ENCODE measurements at places on chromosomes 7 and 10.

DNA sequence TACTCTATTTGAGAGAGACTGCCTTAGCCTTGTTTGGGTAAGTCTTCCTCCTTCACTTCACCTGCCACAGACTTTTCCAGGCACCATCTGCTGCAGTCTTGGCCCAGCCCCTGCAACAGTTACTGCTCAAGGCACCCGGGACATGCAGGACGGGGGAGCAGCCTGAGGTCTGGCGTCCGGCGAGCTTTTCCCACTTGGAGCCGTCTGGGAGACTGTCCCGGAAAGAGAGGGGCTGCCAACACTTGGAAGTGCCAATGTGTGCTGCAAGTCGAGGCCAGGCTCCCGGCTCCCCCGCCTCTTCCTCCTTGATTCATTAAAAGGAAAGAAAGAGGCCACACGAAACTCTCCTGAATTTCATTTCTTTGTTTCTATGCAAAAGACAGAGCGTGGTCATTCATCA, 13.7 kb downstream of the HTRA1 start:
- DNase-seq: no peak

DNA sequence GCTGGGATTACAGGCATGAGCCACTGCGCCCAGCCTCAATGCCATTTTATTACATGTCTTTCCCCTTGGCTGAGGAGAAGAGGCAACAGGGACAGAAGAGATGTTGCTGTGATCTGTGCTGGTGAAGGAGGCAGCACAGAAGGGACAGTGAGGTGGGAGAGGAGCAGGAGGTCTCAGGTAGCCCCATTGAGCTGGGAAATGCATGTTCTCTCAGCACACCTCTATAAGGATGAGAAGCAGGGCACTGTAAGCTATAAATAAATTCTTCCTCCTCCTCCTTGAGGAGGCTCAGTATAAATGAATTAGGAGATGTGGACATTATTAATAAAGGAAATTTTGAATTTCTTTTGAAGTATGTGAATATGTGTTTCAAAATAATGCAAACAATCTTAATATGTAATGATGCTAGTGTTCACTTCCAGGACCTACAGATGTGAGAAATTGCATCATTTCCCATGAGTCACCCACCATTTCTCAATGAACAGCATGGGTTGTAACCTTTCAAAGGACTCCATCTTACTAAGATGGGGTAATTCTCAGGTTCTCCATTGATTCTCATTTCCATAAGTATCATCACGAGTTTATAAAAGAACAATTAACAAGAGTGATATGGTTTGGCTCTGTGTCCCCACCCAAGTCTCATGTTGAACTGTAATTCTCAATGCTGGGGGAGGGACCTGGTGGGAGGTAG, 88.9 kb upstream of the ODAD2 start:
- no peak for DNase-seq

DNA sequence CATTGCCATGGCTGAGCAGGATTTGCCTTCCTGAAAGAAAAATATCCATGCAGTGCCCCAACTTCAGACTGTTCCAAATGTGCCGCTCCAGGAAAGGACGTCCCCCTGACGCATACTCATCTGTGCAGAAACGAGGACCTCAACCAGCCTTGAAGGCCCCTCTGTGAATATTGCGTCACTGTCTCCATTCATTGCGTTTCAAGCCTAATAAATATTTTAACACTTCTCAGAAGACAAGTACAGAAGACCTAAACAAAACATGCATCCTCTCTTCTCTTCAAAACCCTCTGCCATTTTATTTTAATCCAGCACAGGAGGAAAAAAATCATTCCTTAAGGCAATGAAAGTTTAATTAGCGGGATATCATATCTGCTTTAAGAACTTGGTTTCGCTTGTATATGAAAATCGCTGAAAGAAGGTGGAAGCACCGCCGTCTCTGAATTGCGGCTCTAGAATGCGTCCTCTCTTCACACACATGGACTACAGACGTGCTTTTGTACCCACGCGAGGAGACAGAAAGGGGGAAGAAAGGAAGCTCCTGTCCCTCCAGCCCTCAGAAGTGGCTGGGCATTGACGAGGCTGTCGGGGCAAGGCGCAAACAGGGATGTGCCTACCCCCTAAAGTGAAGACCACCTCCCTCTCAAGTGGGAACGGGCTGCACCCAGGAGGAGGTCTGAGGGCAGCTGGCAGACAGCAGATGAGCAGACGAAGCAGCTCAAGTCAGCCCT, 36.8 kb downstream of the RGS10 start:
- no peak for DNase-seq

DNA sequence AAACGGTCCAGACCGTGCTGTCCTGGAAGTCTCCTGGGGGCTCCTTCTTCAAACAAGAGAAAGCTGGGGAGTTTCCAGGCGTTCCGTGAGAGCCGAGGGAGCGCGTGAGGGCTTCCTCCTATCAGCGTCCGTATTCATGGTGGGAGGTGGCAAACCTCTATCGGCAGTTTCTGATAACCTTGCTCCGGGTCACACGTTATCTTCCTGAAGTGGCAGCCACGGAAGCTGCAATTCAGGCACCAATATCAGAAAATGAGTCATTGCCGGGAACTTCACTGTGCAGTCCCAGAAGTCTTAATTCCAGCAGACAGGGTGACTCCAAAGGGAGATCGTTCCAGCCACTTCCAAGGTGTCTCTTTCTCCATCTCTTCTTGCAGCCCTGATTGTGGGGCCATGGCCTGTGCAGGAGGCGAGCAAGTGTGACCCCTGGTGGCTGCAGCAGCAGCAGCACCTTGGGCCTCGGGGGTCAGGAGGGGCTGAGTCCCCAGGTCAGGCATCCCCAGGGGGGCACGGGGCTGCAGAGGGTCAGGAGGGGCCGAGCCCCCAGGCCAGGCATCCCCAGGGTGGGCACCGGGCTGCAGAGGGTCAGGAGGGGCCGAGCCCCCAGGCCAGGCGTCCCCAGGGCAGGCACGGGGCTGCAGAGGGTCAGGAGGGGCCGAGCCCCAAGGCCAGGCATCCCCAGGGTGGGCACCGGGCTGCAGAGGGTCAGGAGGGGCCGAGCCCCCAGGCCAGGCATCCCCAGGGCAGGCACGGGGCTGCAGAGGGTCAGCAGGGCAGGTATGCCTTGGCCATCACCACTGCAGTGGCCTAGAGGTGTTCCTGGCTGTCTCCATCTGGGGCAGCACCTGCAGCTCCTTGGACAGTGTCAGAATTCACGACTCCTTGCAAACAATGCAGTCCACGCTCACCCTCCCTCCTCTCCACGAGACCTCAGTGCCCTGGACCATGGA, 538.7 kb downstream of the DNAJB6 start:
- peak; percentile 56 for DNase-seq

All from HEK293T (cell line).